ENCODE measurements at places on chromosomes 1 and 21.

DNA sequence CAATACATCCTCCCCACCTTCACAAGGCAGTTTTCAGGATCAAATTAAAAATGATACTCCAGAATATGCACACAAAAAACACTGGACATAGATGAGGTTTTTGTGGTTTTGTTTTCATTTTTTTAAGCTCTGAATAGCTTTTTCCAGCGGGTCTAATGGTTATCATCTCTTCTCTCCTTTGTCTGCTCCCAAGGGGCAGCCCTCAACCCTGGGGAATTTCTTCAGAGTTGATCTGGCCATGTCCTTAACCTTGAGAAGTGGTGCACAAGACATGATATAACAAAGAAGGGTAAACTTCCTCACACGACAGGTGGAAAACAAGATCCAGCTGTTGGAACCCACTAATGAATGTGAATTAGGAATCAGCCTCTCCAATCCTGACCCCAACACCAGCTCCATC is 1.5 kb upstream of the CD244 start:
- DNase-seq, result no peak

DNA sequence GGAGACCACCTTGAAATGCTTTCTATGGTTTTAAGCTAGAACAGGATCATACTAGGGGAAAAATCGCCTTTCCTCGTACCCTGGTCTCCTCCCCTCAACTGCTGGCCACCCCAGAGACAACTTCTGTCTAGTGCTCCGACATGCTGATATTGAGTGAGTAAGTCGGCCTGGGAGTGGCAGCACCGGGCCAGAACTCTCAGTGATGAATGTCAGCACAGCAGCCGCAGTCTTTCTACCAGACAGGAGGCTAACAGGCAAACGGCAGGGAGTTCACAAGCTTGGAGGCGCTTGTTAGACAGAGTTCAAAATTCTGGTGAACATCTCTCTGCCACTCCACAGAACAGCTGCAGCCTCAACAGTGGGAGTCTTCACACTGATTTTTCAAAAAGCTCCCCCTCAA is 716.9 kb downstream of the ADGRL2 start:
- no peak for DNase-seq

DNA sequence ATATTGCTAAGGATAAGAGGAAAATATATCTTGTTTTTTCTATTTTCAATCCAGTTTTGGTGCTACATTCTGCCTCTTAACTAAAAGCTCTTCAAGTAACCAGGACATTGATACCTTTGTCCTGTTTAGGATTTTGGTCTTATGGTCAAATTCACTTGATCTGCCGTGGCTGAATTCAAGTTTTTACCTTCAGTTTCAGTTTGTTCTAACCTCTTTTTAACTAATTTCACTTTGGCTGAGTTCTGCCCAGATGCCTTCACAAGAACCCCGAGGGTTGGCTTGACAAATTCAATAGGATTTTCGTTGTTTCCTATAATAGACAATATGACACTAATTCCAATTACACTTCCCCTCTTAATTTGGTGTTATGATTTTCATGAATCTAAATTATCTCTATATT is 84.5 kb upstream of the C1orf21 start:
- no peak for DNase-seq

DNA sequence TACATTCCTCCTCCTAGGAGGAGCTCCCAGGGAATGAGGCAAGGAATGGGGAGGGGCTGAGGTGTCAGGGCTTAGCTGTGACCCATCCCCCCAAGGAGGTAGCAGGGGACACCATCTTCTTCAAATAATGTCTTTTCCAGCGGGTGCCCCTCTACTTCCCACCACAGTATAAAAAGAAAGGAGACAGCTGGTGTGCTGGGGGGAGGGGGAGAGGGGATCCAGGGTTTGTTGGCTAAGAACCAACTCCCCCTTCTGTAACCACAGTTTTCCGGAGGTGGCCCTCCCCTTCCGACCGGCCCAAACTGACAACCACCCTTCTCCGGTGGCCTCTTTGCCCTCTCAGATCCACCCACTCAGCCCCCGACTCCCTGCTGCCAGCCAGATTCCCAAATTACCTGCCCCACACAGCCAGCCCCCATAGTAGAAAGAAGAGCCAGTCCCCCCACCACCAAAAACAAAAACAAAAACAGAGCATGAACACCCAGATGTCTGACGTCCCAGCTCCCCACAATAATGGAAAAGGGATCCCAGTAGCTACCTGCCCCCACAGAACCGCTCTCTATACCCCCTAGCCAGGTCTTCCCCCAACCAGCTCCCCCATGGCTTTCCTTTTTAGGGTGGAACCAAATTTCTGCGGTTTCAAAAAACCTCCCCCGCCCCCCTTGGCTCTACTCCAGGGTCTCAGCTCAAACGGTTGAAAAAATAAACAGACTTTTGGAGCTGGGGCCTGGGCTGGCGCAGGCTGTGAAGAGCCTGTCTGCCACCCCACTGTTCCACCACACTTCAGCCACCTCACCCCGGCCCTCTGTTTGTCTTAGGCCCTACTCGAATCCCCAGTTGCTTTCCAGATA is 2.1 kb downstream of the ARHGEF2 start:
- peak; percentile 90 for DNase-seq

DNA sequence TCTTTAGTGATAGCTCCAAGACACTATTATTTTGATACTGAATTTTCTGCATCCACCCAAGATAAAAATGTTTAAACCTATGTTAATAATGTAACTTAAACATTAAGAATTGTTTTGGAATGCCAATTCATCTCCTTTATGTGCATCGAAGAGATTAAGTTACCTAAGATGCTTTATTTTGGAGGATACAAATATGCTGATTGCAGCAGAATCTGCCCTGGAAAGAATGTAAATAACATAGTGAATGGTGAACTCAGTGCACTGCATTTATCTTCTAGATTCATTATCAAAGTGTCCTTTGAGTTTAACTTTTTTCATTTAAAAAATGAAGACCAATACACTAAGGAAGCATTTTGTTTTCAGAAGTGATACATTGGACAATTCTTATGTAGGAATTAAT is 757.2 kb downstream of the MRPL39 start:
- DNase-seq, result no peak

- DNase-seq, result no peak
Observed at GRCh38 chr1:234320549-234320948, 52.7 kb upstream of the COA6 start.

DNA sequence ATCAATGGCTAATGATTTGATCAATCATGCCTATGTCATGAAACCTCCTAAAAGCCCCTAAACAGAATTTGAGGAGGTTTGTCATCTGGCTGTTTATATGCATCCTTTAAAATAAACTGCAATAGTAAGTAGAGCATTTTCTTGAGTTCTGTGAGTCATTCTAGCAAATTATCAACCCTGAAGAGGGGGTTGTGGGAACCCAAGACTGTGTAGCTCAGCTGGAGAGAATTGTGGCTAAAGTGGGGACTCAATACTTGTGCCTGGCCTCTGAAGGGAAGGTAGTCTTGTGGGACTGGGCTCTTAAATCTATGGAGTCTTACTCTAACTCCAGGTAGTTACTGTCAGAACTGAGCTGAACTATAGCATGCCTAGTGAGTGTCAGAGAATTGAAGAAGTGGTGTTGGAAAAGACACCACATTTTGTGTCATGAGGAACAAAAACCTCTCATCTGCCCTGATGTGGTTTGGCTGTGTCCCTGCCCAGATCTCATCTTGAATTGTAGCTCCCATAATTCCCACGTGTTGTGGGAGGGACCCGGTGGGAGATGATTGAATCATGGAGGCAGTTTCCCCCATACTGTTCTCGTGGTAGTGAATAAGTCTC is 402.4 kb downstream of the USH2A start:
- no peak for DNase-seq

Data from MCF 10A (cell line).